ENCODE measurements at places on chromosomes 7 and 10. TPM values are rescaled to one million over a fixed set of nuclear protein-coding genes. Genes with fewer than 3 reads are reported as not detected.

DNA sequence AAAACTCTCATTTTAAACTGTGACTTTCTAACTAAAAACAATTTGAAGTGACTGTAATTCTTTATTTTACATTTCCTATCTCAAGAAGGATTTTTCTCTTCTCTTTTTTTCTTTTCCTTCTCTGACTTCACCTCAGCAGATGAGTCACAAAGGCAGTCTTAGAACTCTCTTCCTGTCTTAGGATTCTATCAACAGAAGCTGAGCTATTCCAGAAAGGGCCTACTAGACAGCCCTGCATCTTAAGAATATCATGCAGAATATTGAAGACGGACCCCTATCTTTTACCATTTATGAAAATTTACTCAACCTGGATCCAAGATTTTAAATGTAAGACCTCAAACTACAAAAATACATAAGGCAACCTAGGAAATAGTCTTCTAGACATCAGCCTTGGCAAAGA, 365.7 kb upstream of the SEMA3C start:
- peak; percentile 53 for DNase-seq

DNA sequence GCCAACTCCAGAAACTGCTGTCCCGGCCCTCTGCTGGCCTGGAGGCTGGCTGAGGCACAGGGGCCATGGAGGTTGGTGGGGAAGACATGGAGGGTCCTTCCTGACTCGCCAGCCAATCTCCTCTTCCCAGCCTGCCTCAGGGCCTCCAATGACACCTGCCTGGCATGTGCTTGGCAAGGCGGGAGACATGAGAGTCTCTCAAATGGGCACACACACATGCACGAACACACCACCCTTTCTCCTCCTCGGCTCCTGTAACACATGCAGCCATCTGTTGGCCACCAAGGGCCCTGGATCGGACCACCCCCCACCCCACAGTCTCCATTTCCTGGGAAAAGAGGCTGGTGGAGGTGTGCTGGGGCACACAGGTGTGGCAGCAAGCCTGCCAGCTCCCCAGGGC, 56.4 kb downstream of the YKT6 start:
- no peak for DNase-seq

- DNase-seq: no peak
These were observed 49.7 kb downstream of the UNC5B start for GRCh38 chr10:71262027-71262426.

DNA sequence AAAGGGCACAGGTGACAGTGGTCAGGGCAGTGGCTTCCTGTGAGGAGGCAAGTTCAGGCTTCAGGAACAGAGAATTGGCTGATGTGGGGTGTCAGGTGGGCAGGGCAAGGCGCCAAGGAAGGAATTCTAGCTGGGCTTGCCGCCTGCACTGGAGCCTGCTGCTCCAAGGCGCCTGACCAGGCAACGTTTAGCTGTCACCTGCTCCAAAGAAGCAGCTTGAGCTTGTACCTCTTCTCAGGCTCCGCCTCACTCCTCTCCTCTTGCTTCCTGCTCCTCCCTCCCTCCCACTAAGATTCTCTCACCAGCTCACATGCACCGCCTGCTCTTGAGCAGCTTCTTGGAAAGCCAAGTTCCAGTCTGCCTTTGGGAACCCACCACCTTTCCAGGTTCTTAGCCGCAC, 187.4 kb upstream of the GRB10 start:
- DNase-seq: no peak

DNA sequence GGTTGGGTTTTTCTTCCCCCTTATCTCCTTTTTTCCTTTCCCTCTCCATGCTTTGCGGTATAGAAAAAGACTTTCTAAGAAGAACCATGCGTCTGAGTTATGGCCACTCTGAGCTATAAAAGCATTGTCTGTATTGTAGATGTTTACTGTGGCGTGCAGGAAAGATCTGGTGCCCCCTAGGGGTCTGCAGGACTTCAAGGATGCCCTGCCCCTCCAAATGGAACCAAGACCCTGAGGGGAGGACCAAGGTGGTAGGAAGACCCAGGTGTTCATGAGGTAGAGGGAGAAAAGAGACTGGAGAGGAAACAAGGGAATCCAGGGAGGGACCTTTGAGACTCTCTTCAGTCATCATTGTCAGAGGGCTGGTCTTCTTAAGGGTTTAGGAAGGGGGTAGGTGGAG, 68.8 kb downstream of the CYP26A1 start:
- no peak for DNase-seq

- no peak for DNase-seq
These were observed 38.8 kb upstream of the ZRANB1 start for GRCh38 chr10:124903111-124903510.

DNA sequence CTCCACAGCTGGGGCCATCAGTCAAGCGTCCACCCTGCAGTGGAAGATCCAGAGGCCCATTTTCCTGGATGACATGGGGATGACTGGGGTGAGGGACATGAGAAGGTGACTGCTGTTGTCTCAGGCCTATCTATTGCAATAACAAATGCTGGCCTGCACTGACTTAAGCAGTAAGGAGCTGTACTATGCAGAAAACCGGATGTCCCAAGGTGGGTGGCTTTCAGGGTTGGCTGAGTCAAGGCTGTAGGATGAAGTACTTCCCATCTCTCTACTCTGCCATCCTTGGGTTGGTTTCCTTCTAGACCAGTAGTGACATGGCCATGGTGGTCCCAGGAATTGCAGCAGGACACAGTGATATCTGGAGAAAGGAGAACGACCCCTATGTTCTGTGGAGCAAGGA, 48.1 kb downstream of the NEURL1 start:
- no peak for DNase-seq

Gene SFTPD
- polyA plus RNA-seq: not detected

GRCh38 chr10:69398466-69398865, 18.3 kb downstream of the TACR2 start:
- DNase-seq: no peak

DNA sequence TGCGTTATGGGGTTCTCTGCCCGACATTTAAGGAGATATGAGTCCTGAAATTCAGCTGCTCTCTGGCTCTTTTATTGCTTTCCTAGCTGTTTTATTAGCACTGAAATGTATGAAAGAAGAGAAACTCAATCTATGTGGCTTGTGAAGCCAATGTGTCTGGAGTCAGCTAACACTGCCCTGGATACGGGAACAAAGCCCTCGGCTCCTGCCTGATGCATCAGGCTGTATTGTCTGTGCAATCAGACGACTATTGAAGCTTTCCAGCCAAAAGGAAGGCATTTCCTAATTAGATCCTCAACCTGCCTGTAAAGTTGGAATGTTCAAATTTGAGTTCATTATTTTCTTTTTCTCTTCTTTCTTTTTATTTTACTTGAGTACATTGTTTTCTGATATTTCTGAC, 22.0 kb upstream of the TM9SF3 start:
- DNase-seq: no peak

Gene ITGB8
- 3.4 TPM for polyA plus RNA-seq

DNA sequence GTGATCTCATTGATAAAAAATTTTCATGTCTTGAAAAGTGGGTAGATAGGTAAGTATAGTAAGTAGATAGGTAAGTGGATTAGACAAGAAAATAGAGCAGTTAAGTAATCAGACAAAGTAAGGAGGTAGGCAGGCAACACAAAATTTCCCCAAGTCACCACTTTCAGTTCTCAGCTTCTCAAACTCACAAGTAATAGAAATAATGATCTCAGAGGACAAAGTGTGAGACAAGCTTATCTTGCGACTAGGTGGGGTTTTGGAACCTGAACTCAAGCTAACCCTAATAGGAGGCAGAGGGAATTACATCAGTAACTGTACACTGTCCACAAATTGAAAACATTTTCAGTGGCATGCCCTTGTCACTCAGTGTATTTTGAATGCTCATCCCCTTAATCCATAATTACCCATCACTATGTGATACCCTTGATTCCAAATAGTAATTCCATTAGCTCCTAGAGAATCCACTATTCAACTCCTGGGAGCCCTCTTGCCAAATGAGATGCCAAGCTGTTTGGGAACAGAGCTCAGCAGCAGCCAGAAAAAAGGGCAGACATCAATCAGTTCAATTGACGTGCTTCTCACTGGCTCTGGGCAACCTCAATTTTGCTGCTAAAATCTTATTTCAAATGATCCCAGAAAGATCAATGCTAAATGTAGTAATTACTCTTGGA, 703.2 kb downstream of the XPNPEP1 start:
- no peak for DNase-seq

Gene SH2D4B
- not detected for polyA plus RNA-seq

Gene SEMA4G
- polyA plus RNA-seq: 12.7 TPM

DNA sequence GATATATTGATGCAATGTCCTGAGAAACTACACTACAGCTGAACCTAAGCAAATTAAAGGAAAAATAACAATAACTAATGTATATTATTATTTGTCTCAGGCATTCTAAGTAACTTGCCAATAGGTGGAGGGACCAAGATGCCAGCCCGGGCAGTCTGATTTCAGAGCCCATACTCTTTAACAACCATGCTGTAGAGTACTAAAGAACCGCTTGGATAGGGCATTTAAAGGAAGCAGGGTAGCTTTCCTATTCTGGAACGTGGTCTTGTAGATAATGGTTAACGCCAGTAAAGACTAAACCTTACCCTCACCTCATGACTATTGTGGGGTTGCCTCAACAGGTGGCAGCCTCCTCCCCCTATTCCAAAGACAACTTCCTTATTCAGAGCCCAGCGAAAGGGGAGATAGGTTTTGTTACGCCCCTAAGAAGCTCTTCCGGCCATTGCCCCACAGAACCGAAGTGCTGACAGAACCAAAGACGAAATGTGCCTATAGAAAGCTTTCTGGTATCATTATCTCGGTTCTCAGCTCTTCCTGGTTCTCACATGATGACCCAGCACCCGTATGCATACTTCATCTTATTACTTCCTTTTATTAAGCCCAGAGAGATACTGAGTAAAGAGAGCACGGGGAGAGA, 707 bp upstream of the C1GALT1 start:
- no peak for DNase-seq

- DNase-seq: peak; percentile 78
These were observed 20.4 kb downstream of the FRMPD2 start for GRCh38 chr10:48253970-48254657.

Gene MRPL43
- 204 TPM for polyA plus RNA-seq

GRCh38 chr7:73885975-73886798, 25.2 kb downstream of the TMEM270 start:
- DNase-seq: peak; percentile 96

GRCh38 chr7:80294346-80294745, 159.7 kb downstream of the GNAI1 start:
- DNase-seq: no peak

Gene SLC26A3
- polyA plus RNA-seq: not detected

- no peak for DNase-seq
These were observed 285.0 kb downstream of the SUGCT start for GRCh38 chr7:40419806-40420205.

GRCh38 chr7:145082366-145083161, 246.7 kb upstream of the TPK1 start:
- DNase-seq: no peak

Gene C10orf67
- polyA plus RNA-seq: not detected

DNA sequence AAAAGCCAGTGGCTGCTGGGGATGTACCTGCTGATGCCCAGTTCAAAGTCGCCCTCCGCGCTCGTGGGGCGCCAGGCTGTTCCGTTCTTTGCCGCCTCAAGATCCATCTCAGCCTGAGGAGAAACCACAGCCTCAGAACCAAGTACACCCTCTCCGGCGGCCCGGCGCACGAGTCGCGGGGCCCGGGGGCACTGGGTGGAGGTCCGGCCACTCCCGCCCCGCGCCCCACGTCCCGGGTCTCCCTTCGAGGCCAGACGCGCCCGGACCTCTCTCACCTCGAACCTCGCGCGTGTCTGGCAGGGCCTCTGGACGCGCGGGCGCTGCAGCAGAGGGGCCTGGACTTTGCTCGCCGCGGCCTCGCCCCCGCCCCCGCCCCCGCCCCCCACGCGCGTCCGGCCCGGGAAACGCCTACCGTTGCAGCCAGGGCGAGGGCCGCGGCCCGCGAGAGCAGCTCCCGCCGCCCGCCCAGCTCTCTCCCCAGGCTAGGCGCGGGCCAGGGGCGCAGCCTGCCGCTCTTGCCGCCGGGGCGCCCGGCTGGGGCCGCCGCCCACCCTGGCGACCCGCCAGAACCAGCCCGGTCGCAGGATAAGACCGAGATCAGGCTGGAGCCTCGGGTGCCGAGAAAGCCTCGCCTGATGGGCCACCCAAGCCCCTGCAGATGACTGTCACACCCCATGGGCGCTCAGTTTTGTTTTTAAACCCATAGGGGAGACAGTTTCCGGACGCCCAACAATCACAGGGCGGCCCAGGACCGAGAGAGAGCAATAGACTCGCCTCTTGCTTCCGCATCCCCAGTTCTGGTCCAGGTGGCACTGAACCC, at the start of gene ABCB4:
Gene ABCB4 (minus strand): TSS at position 322 of the 820 bp plus-strand sequence. CDS start 215 bp downstream, at position 107.
- DNase-seq: no peak

DNA sequence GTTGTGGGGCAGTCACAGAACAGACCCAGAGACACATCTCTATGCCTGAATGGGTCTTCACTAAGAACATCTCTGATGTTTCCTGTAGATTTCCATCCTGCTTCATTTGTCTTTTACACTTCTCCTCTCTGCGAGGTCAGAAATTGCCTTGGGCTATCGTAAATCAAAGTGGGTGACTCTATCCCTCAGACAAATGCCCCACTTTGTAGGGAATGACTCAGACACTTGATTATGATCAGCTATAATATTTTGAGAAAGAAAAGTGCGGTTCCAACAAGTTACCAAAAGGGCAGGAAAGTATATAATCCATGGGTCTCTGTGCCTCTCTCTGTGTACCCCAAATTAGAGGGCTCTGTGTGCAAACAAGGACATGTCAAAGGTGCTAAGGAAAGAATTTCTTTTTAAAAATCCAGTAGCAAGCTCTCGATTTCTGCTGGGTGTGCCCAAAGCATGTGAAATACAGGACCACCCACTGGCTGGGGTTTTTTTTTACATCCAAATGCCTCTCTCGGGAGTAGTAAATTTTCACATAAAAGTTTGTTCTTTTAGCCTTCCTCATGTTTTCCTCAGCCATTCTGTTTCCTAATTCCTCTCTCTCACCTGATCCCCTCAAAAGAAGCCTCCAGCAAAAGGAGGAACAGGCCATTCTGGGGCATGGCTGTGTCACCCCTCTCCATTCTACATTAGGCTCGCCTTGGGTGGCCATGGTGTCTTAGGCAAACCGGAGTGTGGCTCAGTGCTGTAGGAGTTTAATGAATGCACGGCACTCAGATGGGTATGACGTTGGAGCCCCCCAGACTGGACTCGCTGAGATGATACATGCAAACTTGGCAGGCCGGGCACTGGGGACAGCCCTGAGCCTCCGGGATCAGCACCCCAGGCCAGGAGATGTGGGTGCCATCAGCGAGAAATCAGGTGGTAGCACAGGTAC, 6.3 kb upstream of the OPN4 start:
- no peak for DNase-seq

GRCh38 chr7:7207876-7208275, 25.5 kb downstream of the C1GALT1 start:
- DNase-seq: no peak

Gene ADAM12
- 0.22 TPM for polyA plus RNA-seq

Data from endothelial cell of umbilical vein (primary cell).